ENCODE measurements at places on chromosomes 12 and 14.

- no peak for DNase-seq
Measured at GRCh38 chr14:79278798-79279644, 932.3 kb downstream of the DIO2 start.

GRCh38 chr12:101839324-101840283, 8.8 kb upstream of the GNPTAB start:
- DNase-seq: peak; percentile 73

GRCh38 chr12:106673141-106673540, 90.3 kb downstream of the RFX4 start:
- no peak for DNase-seq

DNA sequence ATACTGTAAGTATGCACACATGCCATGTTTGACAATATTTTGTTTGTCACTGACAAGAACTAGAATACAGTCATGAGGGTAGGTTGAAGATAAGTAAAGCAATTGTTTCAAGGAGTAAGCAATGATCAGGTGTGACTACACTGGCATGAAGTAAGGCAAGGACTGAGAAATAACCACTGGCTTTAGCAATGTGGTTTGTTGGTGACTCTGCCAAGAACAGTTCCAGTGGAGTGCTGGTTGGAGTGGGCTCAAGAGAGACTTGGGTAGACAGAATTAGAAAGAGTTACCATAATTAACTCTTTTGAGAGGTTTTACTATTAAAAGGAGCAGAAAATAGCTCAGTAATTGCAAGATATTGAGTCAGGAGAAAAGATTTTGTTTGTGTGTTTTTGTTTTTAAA, 129.6 kb downstream of the GTF2A1 start:
- no peak for DNase-seq

- DNase-seq: no peak
Measured at GRCh38 chr12:85549640-85550039, 269.6 kb downstream of the ALX1 start.

DNA sequence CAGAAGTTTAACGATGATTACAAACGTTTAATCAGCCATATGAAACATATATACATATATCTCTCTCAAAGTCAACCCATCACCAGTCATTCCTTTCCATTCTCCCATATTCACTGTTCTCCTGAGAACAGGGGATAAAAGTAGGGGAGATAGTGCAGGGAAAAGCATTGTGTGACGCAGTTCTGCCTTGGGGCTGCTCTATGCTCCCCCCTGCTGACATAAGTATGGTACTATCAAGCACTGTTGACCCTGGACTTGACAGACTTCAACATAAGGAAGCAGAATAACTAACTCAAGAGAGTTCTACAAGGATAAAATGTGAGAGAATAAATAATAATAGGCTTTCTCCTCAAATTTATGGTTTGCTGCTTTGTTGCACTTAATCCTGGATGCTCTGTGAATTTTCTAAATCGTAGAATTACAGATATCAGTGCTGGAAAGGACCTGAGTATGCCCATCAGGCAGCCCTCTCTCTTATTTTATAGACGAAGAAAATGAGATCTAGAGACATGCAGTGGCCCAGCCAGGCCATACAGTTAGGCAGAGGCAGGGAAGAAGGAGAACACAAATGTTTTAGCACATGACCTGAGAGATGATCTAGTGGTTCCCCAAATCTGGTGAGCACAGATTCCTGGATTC, 87.2 kb downstream of the SCN8A start:
- DNase-seq: no peak

DNA sequence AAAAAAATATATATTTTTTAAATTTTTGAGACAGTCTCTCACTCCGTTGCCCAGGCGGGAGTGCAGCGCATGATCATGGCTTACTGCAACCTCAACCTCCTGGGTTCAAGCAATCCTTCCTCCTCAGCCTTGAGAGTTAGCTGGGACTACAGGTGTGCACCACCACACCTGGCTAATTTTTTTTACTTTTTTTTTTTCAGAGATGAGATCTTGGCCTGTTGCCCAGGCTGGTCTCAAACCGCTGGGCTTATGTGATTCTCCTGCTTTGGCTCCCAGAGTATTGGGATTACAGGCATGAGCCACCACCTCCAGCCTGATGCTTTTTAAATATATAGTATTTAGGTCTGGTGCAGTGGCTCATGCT, 24.5 kb downstream of the MDM2 start:
- DNase-seq: no peak

- peak; percentile 77 for DNase-seq
Measured at GRCh38 chr12:49698619-49699545, 8.3 kb downstream of the FMNL3 start.

- DNase-seq: no peak
Measured at GRCh38 chr12:12653922-12654321, 42.1 kb downstream of the GPR19 start.
